ENCODE measurements at places on chromosomes 12 and 14.

DNA sequence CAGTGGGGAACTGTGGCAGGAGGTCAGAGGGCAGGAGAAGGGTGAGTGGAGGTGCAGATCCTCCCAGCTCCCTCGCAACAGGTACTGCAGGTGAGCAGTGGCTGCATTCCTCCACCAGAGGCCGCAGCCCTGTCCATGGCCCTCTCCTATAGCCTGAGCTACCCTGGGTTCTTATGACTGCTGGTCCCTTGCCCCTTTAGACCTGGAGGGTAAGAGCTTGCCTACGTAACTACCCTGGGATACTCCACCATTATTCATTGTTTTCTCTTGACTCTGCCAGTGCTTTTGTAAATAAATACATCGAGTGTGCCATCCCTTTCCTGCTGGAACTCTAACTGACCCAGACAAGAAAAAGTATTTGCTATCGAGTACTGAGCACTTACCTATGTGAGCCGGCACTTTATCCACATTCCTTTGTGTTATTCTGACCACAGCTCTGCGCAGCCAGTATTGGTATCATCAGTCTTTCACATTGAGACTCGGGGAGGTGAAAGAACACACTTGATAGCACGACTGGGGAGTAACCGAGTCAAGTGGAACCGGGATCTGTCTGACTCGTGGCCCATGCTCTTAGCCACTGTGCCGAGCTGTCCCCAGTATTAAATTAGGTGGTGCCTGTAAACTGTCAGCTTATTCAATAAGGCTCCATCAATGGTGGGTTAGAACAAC lies 38.5 kb downstream of the LTBP2 start:
- no peak for DNase-seq

DNA sequence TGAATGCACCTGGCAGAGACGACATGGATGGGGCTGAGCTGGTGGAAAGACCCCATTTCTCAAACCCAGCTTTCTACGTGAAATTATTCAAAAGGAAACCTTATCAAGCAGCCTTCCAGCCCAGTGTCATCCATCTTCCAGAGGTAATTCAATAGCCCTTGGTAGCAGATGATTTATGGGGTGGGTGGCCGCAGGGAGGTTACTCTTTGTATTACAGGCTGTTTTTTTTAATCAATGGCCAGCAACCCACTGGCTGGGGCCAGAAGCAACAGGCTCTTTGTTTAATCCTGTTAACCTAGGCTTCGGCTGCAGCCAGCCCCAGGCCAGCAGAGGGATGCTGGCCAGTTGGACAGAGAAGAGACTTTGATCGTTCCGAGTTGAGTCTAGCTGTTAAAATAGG lies 139.8 kb upstream of the SRRM4 start:
- no peak for DNase-seq

DNA sequence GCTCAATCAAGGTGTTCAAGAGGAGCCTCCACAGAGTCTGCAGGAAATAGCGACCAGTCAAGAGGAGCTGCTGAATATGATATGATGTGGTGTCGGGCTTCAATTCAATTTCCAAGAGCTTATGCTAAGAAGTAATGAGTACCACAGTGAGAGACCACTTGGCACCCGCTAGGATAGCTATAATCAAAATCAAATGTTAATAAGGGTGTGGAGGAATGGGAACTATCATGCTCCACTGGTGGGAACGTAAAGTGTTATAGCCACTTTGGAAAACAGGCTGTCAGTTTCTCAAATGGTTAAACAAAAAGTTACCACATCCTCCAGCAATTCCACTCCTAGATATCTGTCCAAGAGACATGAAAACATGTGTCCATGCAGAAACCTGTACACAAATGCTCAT lies 6.7 kb downstream of the POLR3B start:
- DNase-seq: no peak

DNA sequence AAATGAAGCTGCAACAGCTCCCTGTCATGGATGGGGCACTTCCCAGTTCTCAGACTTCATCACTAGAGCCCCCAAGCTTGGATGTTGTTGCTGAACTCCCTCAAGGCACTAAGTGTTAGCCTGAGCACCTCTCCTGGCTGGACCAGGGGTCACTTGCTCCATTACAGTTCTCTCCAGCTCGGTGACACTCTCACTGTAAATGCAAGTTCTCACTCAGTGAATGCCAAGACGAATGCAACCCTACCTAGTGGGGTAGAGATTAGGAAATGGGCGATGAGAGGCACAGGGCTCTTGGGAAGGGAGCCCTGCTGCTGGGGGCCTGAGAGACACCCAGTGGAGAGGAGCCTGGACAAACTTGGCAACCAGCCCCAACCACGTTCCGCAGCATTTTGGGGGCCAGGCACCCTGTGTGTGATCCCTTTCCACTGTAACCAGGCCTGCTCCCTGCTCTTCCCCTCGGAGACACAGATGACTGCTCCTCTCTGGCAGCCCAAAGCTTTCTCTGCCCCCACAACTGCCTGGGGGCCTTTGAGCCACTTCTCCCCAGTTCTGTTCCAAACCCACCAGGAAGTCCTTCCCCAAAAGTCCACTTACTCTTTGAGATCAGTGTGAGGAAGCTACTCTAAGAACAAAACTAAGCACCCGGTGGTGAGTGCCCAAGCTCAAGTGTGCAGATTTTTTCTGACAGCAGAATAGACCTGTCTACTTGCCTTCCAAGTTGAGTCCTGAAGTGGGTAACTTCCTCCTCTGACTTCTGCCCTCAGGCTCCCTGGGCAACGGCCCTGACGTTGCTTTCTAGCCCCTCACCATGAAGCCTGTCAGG lies 8.0 kb upstream of the SELPLG start:
- DNase-seq: no peak

GRCh38 chr12:12533238-12533829 lies 29.3 kb downstream of the DUSP16 start:
- DNase-seq: peak; percentile 67

GRCh38 chr14:59333668-59334067 lies 131.5 kb downstream of the GPR135 start:
- peak; percentile 48 for DNase-seq

GRCh38 chr12:113587720-113588119 lies 116.0 kb upstream of the LHX5 start:
- DNase-seq: no peak

- DNase-seq: no peak
Measured at GRCh38 chr12:14681190-14681589, 15.2 kb downstream of the GUCY2C start.

All from G401 (cell line).